ENCODE measurements at places on chromosomes 5 and 9.

- DNase-seq = peak; percentile 80
Observed at GRCh38 chr9:122402403-122402871, 31.6 kb downstream of the PTGS1 start.

GRCh38 chr9:6355728-6356127 lies 27.6 kb downstream of the TPD52L3 start:
- peak; percentile 52 for DNase-seq

DNA sequence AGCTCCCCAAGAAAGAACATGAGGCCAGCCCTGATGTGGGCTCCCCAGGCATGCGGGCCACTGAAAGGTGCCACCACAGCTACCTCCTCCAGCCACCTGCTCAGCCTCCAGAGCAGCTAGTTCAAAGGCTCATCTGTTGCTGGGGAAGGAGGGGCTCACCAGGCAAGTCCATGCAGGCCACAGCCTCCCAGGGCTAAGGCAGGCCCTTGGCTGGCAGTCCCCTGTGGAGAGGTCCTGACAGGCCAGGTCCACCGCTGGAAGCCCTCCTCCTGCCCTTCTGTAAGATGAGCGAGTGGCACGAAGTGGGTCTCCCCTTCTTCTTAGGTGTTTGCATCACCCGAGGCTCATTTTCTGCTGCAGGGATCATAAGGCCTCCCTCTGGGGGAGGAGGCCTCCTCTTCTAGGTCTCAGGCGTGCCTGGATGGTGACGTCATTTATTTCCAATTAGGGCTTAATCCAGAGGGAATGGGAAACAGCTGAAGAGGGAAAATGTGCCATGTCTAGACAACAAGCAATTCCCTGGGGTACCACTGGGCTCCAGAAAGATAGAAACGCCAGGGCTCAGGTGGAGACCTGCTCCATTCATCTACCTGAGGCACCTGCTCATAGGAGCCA lies 91.6 kb downstream of the CFAP90 start:
- DNase-seq = no peak

DNA sequence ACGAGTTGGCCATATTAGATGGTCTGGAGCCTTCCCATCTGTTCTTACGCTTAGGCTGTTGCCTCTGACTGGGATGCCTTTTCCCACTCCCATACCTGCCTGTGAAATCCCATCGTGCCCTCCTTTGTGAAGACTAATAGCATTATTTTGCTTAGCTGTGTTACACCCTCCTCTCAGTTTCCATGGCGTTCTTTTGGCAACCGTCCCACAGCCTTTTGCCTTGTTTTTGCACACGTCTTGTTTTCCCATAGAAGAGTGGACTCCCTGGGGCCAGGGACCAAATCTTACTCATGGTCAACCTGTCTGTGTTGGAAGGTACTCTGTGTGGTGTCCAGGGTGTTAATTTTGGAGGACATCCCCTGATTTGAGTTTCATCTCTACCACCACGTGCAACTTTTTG lies 242.1 kb downstream of the HSPA4 start:
- DNase-seq = no peak

GRCh38 chr5:154516475-154516874 lies 38.4 kb upstream of the HAND1 start:
- no peak for DNase-seq

DNA sequence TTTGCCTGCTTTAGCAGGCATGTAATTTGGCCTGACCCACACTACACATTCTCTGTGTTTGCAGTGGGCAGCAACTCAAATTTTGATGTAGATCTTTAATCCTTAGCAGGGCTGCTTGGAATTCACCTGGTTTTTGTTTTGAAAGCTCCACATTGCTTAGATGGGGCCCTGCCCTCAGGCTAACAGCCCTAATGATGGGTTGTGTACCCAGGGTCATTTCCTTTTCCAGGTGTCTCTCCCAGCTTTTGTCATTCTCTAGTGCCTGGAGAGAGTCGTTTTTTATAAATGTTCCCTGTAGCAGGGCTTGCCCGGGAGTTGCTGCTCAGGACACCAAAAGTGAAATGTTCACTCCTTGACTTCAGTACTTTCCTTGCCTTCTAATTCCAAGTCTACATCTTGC lies 126.3 kb downstream of the TRIO start:
- DNase-seq = no peak

DNA sequence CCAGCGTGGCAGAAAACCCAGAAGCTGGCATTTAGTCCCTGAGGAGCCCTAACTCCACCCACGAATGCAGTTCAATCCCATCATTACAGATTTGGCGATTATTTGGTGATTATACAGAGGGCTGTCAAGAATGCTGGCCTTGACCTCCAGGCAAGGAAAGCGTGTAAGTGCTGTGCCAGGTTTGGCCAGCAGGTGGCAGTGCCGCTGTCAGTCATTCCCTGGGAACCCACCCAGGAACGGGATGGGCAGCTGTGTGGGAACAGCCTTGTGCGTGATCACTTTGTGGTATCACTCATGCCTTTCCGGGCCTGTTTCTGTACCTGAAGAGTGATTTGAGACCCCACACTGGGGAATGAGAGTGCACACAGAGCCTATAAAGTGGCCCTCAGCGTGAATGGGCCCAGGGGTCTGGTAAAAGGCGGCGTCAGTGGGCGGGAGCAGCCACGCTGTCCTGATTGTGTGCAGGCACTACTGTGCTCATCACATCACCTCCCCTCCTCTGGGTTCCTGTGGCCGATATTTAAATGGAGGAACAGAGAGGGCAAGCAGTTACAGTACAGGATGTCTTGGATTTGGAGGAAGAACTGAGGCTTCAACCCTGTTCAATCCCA lies 215.6 kb downstream of the ROR2 start:
- DNase-seq = no peak

GRCh38 chr9:136544548-136544963 lies 1.3 kb downstream of the NOTCH1 start:
- no peak for DNase-seq

DNA sequence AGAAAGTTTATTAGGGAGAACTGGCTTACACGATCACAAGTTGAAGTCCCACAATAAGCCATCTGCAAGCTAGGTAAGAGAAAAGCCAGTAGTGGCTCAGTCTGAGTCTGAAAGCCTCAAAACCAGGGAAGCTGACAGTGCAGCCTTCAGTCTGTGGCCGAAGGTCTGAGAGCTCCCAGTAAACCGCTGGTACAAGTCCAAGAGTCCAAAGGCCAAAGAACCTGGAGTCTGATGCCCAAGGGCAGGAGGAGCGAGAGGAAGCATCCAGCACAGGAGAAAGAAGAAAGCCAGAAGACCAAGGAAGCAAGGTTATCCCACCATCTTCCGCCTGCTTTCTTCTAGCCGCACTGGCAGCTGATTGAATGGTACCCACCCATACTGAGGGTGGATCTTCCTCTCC lies 97.3 kb upstream of the FBN2 start:
- no peak for DNase-seq

GRCh38 chr9:14213504-14213903 lies 100.4 kb downstream of the NFIB start:
- no peak for DNase-seq

GRCh38 chr5:78735834-78736463 lies 87.4 kb upstream of the LHFPL2 start:
- DNase-seq = no peak

DNA sequence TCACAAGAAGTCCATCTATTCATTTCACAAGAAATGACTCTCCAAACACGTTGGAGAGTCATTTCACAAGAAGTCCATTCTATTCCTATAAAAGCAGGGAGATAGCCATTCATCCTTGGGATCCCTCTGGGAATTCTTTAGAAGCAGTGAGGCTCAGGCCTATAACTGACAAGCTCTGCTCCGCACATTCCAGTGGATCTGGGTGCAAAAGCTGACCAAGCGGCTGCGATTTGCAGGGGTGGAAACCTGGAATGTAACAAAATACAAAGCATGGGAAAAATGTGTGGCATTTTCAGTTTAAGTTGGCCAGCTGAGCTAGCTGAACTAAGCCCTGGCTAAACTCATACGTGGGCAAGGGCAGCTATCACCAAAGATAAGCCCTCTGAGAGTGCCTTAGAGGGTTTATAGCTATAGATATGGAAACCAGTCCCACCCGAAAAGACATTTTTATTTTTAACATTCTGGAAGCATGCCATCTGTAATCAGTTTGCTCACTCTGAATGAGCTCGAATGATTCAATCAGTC lies 8.7 kb downstream of the TAS2R1 start:
- no peak for DNase-seq

GRCh38 chr5:68350176-68350575 lies 134.6 kb downstream of the PIK3R1 start:
- no peak for DNase-seq

- no peak for DNase-seq
Observed at GRCh38 chr5:39518516-39518915, 93.7 kb upstream of the DAB2 start.

DNA sequence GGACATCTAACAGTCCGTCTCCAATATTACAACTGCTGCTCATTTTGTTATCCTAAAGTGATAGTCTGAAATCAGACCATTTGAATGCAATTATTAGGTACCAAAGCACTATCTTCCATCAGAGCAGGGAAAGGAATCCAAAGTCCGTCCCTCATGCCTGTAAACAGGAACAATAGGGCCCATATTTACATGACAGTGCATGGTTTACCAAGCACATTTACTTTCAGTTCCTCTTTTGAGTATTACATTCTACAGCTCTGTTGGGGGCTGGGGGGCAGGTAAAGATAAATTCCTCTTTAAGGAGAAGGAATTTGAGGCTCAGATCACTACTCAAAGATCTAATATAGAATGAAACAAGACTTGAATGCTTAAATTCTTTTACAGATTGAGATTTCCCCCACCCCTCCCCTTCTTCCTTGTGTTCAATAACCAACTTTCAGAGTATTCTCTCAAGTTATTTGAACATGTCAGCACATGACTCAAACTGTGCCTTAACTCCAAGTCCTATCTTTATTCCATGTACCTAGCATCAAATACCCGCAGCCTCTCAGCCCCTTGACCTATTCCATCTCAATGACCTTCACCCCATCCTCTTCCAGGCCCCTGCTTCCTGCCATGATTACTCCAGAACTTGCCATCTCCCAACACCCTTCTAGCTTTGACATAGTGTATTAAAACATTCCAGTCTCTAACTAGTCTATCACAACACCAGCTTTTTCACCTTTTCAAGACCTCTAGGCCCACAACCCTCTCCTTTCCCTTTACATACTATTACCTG lies 71.0 kb downstream of the BRINP1 start:
- no peak for DNase-seq

- no peak for DNase-seq
Observed at GRCh38 chr5:127585661-127586060, 63.2 kb upstream of the CTXN3 start.

GRCh38 chr9:91741522-91741921 lies 208.5 kb downstream of the ROR2 start:
- no peak for DNase-seq

- DNase-seq = no peak
Observed at GRCh38 chr5:159878988-159879471, 37.3 kb upstream of the ADRA1B start.

DNA sequence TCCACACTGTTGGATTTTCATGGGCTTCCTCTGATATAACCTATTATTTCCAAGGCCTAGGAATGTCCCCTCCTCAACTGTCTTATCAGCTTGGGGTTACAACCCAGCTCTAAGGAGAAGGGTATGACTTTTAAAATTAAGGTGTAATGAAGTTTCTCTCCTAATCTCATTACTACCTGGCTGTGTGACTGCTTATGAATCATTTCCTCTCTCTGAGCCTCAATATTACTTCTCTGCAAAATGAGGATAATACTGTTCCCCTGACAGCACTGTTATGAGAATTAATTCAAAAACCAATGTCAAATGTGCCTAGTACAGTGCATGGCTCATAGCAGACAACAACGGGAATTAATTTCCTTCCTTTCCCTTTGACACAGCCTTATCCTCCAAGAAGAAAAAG lies 118.9 kb downstream of the NR6A1 start:
- DNase-seq = no peak

GRCh38 chr5:120823328-120823727 lies 359.2 kb downstream of the PRR16 start:
- DNase-seq = no peak

DNA sequence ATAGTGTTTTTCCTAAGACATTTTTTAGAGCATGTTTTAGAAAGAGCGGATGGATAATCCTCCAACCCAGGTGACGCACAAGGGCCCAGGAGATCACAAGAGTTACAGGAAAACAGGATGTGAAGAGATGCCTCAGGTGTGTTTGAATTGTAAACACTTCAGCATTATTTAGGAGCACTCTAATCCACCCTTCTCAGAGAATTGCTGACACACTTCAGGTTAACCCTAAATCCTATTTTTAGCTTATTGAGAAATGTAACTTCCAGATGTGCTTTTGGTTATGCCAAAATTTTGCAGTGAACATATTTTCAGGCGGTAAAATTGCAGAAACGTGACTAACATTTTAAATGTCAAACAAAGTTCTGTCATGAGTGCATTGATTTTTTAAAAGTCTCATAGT lies 755.4 kb upstream of the CTNND2 start:
- DNase-seq = no peak

GRCh38 chr5:35660451-35660850 lies 42.8 kb downstream of the SPEF2 start:
- DNase-seq = no peak

GRCh38 chr5:180097926-180098325 lies 26.4 kb upstream of the RNF130 start:
- no peak for DNase-seq

GRCh38 chr5:585556-585955 lies 26.6 kb upstream of the CEP72 start:
- DNase-seq = no peak

- peak; percentile 95 for DNase-seq
Observed at GRCh38 chr9:87713278-87713987, 12.5 kb upstream of the CTSL start.

GRCh38 chr5:119966028-119966427 lies 336.7 kb downstream of the FAM170A start:
- no peak for DNase-seq

DNA sequence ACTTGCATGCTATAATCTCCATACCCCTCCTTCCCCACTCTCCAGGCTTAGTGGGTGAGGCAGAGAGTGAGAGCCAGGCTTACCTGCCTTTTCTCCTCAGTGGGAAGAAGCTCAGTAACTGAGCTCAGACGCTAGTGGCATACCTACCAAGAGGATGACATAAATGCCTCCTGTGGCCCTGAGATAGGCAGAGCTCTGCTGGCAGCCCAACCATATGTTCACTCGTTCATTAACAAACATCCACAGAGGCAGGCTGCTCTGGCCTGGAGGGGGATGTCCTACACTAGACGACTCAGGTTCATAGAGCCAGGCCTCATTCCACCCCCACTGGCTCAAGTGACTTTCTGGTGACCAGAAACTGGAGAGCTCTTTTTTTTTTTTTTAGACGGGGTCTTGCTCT lies 81.3 kb downstream of the THBS4 start:
- no peak for DNase-seq

DNA sequence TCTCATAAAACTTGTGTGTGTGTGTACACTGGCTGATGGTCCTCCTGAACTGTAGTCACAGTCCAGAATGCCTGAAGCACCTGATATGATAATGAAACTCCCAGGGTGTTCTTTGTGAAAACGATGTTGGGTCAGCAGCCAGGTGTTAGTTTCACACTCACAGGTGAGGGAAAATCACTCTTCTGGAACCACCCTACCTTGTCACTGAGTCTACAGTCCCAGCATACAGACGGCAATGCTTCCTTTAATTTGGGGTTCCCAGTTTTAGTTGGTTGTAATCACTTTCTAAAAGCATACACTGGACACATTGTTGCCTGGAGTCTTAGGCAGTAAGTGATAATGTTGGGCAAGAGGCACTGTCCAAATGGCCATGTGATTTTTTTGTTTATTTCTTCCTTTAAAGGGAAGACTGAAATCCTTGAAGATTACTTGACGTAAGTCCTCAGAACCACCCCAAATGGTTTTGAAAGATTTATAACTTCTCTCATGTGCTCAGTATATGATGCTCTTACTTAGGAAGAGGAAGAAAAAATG lies 18.2 kb upstream of the MGAT1 start:
- DNase-seq = no peak

GRCh38 chr5:134606726-134607125 lies 25.9 kb downstream of the SAR1B start:
- DNase-seq = no peak

- DNase-seq = no peak
Observed at GRCh38 chr9:112489039-112489546, 2.5 kb downstream of the KIAA1958 start.
